ENCODE measurements at places on chromosomes 5 and 9.

DNA sequence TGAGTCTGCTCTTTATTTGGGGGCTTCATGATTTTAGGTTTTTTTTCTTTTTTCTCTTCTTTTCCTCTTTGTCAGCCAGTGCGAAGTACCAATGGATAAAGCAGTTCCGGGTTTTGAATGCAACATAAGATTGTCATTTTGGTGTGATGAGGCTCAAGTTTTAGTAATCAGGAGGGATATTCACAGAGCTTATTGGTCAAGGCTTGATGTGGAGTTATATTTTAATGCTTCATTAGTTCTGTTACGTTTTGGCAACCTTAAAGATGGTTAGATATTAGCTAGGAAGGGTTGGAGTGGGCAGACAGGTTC lies 1.4 kb downstream of the PIK3R1 start:
- no peak for DNase-seq

DNA sequence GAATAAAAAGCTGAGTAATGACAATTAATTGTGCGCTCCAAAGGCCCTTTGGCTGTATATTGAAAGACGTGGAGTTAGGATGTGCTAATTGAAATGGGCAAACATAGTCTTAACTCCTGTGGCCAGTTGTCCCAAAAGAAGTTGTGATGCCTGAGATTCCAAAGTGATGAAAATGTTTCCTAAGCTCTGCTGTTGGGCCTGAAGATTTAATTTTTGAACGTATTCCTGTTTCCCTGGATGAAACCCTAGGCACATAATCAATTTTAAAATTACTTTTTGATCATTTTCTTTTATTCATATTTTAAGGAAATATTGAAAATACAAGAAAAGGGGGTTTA lies 87.9 kb downstream of the PRDM6 start:
- DNase-seq: no peak

DNA sequence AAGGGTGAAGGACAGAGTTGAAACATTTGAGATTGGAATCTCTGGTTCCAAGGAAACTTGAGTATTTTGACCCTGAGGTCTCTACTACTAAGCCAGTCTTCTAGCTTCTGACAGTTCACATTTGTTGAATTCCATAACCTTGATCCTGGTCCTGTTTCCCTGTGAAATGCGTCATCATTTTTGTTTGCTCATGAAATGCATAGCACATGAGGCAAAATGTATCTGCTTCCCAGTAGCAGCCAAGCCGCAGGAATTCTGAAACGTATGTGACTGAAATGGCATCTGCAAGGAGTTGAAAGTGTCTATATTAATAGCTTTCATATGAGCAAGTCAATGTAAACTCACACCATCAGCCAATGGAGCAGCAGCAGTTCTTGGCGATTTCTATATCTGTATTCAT lies 307.9 kb downstream of the CSNK1G3 start:
- no peak for DNase-seq

DNA sequence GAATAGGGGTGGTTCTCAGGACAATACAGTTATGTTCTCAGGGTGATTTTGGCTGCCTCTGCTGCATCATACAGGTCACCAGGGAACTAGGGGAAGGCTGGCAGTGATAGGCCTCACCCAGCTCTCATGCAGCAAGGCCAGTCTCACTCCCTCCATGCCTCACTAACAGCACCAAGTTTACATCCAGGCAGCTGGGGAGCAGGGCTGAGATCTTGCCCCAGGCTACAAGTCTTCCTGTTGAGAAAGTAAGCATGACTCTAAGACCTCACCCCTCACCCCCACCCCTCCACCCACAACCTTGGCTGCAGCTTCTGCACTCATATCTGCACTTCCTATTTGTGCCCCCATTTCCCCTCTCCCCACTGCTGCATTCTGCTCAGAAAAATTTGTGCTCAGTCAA lies 481.2 kb downstream of the ACTL7B start:
- no peak for DNase-seq

GRCh38 chr5:127561254-127561653 lies 43.8 kb downstream of the PRRC1 start:
- DNase-seq: no peak

- DNase-seq: no peak
Observed at GRCh38 chr5:74375271-74375670, 265.3 kb downstream of the ENC1 start.

DNA sequence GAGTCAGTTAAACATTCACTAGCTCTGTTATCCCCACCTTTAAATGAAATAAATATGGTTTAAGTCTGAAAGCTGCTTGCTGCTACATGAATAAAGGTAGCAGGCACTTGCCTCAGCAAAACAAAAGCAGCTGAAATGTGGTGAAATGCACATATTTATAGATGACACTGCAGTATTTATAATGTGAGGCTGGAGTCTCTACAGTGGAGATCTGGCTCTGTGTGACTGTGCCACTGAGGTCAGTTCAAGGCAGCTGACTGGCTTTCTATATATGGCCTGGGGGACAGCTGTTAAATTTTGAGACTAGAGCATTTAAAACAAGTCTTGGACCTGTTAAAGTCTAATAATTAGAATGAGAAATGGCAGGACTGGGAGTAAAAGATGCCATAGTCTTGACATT lies 859.6 kb upstream of the SEMA6A start:
- DNase-seq: no peak

- DNase-seq: no peak
Observed at GRCh38 chr5:67235399-67236110, 39.0 kb upstream of the CD180 start.

- no peak for DNase-seq
Observed at GRCh38 chr9:8394341-8394740, 594.8 kb upstream of the DMAC1 start.

DNA sequence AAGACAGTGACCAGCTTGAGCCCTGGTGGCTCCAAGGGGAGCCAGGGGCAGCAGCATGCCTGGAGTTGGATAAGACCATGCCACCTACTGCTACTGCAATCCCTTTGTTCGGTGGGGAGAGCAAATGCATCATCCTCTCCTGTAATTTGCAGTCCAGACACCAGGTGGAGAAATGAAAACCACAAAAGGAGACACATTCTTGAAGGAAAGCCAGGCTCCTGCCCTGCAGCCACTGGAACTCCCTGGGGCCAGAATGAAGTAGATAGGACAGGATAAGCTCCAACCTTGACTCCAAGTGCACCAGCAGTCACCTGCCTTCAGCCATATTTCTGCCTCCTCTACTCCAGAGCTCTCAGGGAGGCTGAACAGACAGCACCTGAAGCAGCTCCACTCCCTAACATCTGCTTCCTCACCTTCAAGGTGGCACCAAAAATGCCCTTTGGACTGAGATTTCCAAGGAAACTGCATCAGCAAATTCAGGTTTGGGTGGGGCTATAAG lies 65.1 kb upstream of the IQGAP2 start:
- DNase-seq: no peak

GRCh38 chr5:134131578-134132350 lies 17.3 kb downstream of the TCF7 start:
- no peak for DNase-seq

GRCh38 chr9:120886490-120886967 lies 9.5 kb upstream of the PHF19 start:
- DNase-seq: no peak

GRCh38 chr5:93654676-93655075 lies 71.7 kb downstream of the NR2F1 start:
- DNase-seq: no peak

DNA sequence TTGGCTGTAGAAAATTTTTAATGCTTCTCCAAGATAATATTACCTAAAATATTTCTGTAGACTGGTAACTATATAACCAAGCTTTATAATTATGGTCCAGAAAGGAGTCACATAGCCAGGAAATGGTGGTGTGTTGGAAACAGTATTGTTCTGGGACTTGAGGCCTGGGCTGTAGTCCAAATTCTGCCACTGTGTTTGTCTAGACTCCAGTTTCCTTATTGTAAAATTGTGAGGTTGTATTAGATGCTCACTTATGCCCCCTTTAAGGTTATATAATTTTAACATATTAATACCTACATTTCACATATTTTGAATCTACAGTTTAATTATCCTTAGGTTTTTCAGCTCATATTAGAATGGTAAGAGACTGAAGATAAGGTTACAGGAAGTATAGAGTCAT lies 42.4 kb downstream of the STX17 start:
- DNase-seq: no peak

DNA sequence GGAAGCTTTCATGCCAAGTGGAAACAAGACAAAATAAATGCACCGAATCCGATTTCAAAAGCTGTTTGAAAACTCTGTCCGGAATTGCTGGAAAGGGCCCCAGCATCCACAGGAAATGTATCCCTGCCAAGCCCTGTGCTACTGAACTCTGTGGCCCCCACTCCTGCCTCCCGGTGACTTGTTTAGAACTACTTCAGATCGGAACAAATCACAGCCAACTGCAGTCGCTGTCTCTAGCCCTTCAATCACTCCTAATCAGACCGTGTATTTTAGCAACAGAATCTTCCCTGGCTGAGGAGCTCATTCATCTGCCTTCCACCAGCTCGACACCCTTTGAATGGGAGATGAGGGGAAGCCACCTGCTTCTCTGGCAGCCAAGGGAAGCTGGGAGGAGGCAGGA lies 94.1 kb downstream of the KCNIP1 start:
- DNase-seq: no peak

DNA sequence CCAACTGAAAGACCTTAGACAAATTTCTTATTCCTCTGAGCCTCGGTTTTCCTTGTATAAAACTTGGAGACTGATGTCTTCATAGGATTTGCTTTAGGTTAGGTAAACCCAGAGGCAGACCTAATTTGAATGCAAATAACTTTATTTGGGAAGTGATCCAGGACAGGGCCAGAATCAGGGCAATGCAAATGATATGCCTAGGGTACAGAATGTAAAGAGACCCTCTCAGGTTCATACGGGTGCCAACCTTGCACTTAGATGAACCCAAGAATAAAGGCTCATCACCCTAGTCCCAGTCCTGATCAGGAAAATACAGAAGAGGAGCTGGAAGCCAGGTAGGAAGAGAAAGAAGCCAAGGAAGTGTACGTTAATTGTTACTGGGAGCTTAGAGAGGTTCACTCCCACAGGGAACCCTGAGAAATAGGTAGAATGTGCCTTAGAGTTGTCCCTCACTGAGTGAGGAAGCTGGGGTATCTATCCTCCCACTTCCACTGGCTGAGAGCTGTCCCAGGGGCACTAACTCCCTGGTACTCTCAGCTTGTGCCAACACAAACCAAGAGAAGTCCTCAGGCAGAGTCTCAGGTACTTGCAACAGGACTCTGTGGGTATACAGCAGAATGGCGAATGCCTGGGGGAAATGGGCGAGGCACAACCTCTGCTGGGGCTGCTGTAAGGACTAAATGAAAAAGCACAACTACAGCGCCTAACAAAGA lies 3.1 kb upstream of the HK3 start:
- no peak for DNase-seq

- no peak for DNase-seq
Observed at GRCh38 chr5:181164076-181164952, 16.9 kb downstream of the OR2V2 start.

GRCh38 chr5:135141303-135142268 lies 107.6 kb upstream of the PITX1 start:
- DNase-seq: no peak

GRCh38 chr5:157479166-157479565 lies 19.2 kb downstream of the NIPAL4 start:
- DNase-seq: no peak

DNA sequence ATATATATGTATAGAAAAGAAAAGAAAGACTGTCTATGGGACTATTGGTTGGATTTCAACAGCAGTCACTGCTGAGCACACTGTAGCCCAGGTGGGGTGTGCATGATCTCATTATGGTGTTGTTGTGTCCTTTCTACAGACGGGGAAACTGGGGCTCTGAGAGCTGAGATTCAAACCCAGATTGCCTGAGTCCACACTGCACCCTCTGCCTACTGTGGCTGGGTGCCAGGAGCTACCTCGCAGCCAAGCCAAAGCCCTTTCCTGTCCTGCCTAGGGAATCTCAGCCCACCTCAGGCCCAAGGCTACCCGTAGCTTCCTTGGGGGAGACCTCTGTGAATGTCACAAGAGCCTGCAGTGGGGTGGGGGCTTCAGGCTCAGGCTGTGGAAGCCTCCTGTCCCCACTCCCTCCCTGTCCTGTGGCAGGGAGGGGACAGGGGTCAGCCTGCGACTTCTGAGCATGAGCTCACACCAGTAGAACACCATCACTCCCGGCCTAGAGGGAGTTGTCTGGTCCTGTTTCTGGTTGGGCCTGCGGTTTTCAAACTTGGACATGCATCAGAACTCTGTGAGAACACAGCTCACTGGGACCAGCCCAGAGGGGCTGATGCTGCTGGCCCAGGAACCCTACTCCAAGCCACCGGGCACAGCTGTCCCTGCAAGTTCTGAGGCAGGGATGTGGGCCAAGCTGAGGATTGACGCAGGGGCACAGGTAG lies 7.9 kb upstream of the NINJ1 start:
- no peak for DNase-seq

GRCh38 chr5:173108914-173109313 lies 35.4 kb upstream of the BNIP1 start:
- DNase-seq: no peak

DNA sequence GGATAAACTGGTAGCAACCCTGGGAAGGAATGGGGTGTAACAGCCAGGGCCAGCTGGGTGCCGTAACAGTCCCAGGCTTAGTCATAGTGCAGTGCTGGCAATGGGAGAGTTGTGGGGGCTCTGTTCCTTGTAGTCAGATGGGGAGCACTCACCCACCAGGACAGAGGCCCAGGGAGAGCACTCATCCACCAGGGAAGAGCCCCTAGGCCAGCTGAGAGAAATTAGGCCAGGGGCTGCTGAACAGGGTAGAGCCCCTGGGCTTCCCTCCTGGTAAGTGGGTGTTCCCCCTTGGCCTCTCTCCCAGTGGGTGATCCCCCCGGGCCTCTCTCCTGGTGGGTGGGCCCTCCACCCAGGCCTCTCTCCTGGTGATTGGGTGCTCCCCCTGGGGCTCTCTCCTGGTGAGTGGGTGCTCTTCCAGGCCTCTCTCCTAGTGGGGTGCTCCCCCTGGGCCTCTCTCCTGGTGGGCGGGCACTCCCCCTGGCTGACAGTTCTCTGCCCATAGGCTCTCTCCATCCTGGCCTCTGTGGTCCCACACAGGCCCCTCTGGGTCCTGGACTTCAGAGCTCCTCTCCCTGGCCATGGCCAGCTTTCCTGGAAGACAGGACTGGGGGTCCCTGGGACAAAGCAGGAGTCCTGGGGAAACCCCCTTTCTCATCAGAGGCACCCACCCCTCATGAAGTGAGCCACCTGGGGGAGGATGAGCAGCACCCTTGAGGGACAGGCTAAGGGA lies 13.4 kb downstream of the FGD3 start:
- no peak for DNase-seq

- no peak for DNase-seq
Observed at GRCh38 chr5:133993185-133993936, 11.4 kb downstream of the VDAC1 start.

DNA sequence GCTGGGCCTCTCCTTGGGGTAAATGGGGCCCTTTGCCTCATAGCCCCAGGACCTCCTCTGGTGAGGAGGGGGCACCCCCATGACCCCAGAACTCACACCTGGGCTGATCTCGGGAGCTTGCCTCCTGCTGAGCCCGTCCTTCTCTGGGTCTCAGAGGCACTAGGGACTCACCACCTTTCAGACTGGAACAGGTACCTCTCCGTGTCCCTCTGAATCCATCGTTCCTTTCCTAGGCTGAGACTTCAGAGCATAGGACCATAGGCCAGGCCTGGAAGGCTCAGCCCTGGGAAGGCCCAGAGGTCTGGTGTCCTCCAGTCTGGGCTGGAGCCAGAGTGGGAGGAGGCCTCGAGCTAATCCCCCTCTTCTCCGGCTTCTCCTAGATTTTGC lies 97.9 kb downstream of the CACNA1B start:
- no peak for DNase-seq

Data from glutamatergic neuron (in vitro differentiated cells).